Heart right ventricle (tissue), 16 donors: ENCODE measurements at places on chromosomes 4 and X. TPM values are rescaled to one million over a fixed set of nuclear protein-coding genes. Genes with fewer than 3 reads are reported as not detected.

The SSX4B gene
- total RNA-seq: not detected

DNA sequence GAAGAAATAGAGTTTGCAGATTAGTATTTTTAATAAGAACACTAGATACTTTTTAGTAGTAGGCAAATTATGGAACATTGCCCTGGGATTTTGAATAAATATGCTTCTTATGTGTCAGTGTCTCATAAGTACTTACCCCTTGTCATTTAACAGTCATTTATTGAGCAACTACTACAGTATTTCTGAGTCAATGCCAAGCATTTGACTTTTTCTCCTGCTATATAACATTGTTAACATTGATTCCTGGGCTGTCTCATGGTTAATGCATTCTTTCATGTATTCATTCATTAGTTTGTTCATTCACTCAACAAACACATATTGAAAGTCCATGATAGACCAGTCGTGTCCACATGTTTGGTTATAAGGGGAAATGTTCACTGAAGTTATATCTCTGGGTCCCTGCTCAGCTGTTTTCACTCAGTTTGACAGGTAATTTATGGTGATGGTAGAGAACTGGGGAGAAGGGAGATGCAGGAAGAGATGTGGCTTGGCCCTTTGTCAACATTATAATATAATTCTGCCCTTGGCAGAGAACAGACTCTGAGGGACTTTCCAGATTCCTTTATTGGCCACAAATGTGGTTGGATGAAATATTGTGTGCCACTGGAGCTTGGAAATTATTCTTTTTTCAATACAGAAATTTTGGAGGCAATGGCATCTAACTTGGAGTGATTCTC, 49.8 kb downstream of the OSTC start:
- no peak for DNase-seq

The ZNF280C gene
- total RNA-seq: 1.8 TPM

GRCh38 chr4:174600391-174600790, 78.1 kb upstream of the HPGD start:
- no peak for DNase-seq

- DNase-seq: no peak
Observed at GRCh38 chr4:72463724-72464123, 105.3 kb downstream of the ADAMTS3 start.

DNA sequence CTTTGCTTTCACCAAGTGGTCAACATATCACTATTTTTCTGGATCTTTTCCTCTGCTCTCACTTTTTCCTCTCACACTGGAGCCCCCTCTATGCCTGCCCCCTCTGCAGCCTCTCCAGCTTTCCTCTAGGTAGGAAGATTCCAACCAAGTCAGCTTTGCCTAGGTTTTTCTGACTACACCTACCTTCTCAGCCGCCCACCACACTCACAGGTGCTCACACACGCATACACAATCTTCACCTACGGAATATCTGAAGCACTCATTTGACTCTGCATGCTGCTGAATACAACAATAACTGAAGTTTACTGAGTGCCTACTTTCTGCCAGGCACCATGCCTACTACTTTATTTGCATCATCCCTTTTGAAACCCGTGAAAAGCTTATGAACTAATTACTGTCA, 328.0 kb downstream of the PPP3CA start:
- no peak for DNase-seq

The MUC7 gene
- total RNA-seq: not detected

DNA sequence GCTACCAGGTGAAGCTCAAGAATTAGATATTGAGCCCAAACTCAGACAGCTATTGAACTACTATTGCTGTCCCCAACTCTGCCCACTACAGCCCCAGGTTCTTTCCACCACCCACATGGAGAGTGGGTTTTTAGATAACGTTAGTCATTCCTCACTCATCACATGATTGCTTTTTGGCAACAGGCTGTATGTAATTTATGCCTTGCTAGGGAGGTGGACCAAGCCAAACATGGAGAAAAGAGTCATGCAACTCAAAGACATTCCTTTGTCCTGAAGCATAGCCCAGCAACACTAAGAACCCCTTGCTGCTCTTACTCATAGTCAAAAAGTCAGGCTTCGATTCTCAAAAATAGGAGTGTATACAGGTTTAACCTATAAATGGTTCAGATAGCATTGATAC, 275.9 kb upstream of the VCX3A start:
- DNase-seq: no peak

DNA sequence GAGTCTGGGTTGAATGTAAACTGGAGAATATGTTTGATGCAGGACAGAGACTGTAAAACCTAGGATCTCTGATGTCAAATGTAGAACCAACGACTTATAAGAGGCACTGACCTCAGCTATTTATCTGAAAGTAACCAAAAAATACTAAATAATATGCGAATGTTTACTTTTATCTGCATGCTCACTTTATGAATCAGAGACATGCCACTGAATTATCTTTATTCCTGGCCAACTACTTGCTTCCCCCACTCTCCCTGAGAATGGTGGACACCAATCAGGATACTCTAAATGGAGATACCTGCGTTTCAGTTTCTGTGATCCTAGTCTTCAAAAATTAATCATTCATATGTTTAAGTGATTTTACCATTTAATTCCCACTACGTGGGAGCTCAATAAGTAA, 1038.4 kb upstream of the PABPC4L start:
- DNase-seq: no peak

DNA sequence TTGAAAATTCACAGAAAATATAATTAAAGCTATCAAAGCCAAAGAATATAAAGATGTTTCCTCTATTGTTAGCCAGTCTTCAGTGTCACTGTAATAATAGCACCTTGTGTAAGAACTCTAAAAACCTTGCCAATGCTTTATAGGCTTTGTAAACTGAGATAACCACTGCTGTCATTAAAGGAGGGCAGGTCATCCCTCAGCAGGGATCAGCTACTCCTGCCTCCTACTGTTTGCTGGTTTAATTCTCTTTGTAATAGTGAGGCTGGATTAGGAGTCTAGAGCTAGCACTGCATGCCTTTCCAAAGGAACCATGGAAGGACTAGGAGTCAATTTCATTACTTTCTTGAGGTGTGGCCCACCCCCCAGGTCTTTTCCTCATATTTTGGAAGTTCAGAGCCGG, 46.2 kb downstream of the FHIP1A start:
- DNase-seq: no peak

DNA sequence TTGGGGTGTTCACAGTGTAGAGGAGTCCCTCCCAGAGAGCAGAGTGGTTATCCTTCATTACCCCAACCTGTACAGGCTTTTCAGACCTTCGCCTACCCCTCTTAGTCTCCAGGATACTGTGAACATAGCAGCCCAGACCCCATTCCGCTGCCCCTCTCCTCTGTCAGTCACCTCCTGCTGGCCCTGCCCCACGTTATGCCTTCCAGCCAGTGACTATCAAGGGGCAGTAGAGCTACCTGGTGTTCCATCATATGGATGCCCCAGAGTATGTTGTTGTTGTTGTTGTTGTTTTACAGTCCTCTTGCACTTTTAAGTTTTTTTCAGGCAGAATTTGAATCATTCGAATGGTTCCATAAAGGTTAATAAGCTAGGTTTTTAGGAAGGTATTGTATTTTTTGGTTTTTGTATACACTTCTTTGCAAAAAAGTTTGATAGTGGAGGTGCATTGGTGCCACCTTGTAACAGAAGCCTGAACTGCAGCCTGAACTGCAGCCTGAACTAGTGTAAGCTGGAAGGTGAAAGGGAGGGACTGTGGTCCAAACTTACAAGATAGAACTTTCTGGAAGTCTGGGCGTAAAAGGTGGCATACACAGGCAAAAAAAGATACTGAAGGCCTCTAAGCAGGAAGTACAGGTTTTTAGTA, 101.4 kb upstream of the RAB40AL start:
- DNase-seq: no peak

The PRKG2 gene
- 0.20 TPM for total RNA-seq

DNA sequence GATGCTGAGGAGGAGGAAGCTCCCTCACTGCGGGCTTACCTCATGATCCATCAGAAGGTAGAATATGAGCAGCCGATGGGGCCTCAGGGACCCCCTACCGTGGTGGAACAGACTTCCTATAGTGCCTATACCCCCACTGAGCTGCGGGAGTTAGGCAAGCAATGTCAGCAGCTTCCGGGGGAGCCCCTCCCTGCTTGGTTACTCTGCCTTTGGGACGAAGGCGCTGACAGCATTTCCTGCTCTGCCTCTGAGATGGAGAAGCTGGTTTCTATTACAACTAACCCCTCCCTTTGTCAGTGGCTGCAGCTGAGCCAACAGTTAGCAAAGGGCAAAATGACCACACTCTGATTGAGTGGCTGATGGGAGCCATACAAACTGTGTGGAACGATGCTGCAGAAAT, 430.7 kb downstream of the IDS start:
- DNase-seq: peak; percentile 34

The MGAT4D gene
- total RNA-seq: not detected

- no peak for DNase-seq
Observed at GRCh38 chrX:10783451-10783995, 163.1 kb upstream of the MID1 start.

DNA sequence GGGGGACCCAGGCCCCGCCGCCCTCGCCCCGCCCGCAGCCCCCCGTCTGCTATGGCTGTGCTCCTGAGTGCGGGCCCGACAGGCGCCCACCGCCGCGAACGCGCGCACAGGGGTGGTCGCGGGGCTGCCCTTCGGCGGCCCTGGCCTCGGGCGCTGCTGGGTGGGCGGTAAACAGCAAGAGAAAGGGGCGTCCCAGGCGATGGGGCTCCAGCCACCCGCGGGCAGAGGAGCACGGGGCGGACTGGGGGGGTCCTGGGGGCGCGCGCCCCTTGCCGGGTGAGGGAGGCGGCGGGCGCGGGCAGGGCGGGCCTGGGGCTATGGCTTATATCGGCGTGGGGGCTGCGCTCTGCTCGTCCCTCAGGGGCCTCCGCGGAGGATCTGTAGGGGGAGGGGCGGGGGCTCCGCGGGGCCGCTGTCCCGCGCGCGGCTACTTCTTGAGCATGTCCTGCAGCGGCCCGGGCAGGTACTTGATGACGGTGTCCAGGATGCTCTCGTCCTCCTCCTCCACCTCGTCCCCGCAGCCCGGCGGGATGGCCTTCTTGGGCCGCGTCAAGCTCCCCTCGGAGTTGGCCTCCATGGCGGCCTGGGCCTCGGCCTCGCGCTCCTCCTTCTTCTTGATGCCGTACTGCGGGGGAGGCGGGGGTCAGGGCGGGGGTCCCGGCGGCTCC, 39.7 kb downstream of the CPLX1 start:
- no peak for DNase-seq

DNA sequence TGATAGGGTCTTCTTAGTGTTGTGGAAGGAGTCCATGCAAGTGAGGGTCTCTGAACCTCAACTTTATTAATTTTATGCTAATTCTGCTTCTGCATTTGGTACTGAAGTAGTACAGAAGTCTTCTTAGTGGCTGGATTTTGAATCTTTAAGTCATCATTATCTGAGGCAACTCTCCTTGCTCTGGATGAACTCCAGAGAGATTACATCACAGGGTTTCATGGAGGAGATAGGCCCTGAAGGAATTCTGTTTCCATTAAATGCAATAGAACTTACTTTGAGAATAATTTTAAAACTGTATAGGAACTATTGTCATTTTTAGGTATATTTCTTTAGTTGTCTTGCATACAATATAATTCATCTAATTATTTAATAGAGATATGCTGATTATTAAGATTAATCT, 451.2 kb downstream of the FAT4 start:
- no peak for DNase-seq

- DNase-seq: no peak
Observed at GRCh38 chr4:144705601-144706590, 59.9 kb downstream of the HHIP start.

DNA sequence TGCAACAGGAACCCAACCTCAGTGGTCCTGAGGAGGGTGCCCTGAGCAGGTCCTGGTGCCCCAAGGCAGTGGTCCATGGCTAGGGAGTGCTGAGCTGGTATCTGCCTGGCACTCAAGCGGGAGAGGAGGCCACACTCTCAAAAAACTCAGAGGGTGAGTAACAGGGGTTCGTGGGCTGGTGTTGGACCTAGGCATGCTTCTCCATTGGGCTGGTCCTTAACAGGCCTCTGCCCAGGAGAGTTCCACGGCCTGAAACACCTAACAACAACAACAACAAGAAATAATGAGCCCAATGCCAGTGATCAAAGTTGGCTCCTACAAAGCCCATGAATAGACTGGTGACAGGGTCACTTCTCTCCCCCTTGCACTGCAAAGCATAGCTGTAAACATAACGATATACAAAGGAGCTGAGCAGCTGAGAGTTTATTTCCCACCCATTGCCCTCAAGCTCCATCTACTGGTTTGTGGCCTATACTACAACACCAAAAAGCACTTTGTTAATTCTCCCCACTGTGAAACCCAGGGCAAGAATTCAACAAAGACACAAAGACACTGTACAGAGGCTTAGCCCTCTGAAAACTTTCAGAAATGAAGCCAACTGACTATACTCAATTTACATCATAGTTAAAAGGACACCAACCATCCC, 736.1 kb upstream of the ADGRL3 start:
- no peak for DNase-seq

DNA sequence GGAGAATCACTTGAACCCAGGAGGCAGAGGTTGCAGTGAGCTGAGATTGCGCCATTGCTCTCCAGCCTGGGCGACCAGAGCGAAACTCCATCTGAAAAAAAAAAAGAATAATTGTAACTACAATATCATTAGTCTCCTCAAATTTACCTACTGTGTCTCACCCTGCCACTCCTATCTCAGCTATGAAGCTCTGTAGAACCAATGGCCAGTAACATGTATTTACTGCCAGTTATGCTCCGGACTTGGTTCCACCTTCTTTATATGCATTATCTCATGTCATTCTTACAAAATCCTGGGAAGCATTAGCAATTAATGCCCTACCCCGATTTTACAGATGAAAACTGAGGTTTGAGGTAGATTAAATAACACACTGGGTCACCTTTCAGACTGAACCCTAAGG, 7.0 kb upstream of the FAT1 start:
- DNase-seq: no peak

The CDS1 gene
- 0.32 TPM for total RNA-seq

DNA sequence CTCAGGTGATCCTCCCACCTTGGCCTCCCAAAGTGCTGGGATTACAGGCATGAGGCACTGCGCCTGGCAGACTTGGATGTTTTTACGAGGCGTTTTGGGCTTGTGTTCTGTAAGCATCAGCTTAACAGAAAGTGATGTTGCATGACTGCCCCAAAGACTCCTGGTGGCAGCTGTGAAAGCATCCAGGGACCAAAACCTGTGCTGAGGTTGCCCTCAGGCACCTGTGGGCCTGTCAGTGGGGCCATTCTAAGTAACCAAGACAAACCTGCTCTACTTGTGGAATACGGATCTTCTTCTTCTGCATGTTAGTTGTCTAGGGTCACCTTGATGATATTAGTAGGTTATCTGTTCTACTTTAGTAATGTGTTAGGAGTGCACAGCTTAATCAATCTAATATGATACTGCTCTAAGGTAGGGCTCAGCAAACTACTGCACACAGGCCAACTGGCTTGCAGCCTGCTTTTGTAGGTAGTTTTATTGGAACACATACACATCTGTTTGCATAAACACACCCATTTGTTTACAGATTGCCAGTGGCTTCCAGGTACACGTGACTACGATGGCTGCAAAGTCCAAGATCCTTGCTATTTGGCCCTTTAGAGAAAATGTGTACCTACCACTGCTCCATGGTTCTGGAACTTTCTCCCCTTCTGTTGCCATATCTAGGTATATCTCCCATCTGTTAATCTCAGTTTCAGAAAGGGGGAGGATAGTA, 136.7 kb downstream of the GPR143 start:
- no peak for DNase-seq
